Thoracic aorta endothelial cell (primary cell): ENCODE measurements at places on chromosomes 7 and 10. TPM values are rescaled to one million over a fixed set of nuclear protein-coding genes. Genes with fewer than 3 reads are reported as not detected.

The VWC2 gene
- total RNA-seq = not detected in 2 replicates

The METTL2B gene
- total RNA-seq = 40.7 and 46.0 TPM in 2 replicates

The ENTPD1 gene
- total RNA-seq = 8.0 and 19.6 TPM in 2 replicates

The TAS2R3 gene
- total RNA-seq = 1.4 and 1.7 TPM in 2 replicates

The STOX1 gene
- total RNA-seq = under 0.01 and 0.14 TPM in 2 replicates

The PTPRE gene
- 63.3 and 67.2 TPM in 2 replicates for total RNA-seq

The POU6F2 gene
- not detected in 2 replicates for total RNA-seq

The TSPAN12 gene
- total RNA-seq = 21.5 and 23.5 TPM in 2 replicates

The TDRD1 gene
- 0.07 TPM in 1 of 2 replicates, not detected in the other for total RNA-seq

The SEMA4G gene
- 1.5 and 1.6 TPM in 2 replicates for total RNA-seq

The DLX5 gene
- total RNA-seq = not detected in 2 replicates

The LCOR gene
- total RNA-seq = 42.9 and 62.8 TPM in 2 replicates

The ACHE gene
- total RNA-seq = 0.13 and 0.22 TPM in 2 replicates

The TMEM168 gene
- 35.4 and 37.3 TPM in 2 replicates for total RNA-seq

The EPDR1 gene
- total RNA-seq = 5.5 and 5.7 TPM in 2 replicates

The CARD11 gene
- total RNA-seq = 10.1 and 29.8 TPM in 2 replicates

The PDGFA gene
- total RNA-seq = 50.0 and 55.4 TPM in 2 replicates

The TAS2R39 gene
- total RNA-seq = not detected in 2 replicates

The NET1 gene
- total RNA-seq = 47.5 and 60.5 TPM in 2 replicates

The BTBD16 gene
- total RNA-seq = not detected in 2 replicates

The GLI3 gene
- 4.9 and 7.7 TPM in 2 replicates for total RNA-seq

The CDHR1 gene
- 0.07 and 0.13 TPM in 2 replicates for total RNA-seq
